ENCODE measurements at places on chromosomes 2 and 18.

- no peak for DNase-seq
These were observed 11.0 kb downstream of the ADRA2B start for GRCh38 chr2:96105152-96105915.

GRCh38 chr18:60053747-60054304 lies 154.0 kb downstream of the PMAIP1 start:
- DNase-seq: no peak

- no peak for DNase-seq
These were observed 15.5 kb downstream of the SLC25A12 start for GRCh38 chr2:171878481-171878993.

GRCh38 chr2:160007111-160007510 lies 55.3 kb downstream of the PLA2R1 start:
- DNase-seq: no peak

DNA sequence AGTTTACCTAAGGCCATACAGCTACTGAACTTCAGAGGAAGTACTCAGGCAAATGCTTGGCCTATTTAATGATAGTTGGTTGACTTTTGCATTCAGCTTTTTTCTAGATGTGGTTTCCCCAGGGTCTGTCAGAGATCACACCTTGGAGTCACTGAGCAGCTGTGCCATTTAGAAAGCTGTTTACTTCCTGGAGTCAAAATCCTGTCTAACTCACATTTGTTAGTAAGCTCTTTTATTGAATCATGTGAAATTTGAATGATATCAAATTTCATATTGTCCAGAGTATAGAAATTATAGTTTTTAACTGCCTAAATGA lies 7.6 kb upstream of the TRIB2 start:
- no peak for DNase-seq

DNA sequence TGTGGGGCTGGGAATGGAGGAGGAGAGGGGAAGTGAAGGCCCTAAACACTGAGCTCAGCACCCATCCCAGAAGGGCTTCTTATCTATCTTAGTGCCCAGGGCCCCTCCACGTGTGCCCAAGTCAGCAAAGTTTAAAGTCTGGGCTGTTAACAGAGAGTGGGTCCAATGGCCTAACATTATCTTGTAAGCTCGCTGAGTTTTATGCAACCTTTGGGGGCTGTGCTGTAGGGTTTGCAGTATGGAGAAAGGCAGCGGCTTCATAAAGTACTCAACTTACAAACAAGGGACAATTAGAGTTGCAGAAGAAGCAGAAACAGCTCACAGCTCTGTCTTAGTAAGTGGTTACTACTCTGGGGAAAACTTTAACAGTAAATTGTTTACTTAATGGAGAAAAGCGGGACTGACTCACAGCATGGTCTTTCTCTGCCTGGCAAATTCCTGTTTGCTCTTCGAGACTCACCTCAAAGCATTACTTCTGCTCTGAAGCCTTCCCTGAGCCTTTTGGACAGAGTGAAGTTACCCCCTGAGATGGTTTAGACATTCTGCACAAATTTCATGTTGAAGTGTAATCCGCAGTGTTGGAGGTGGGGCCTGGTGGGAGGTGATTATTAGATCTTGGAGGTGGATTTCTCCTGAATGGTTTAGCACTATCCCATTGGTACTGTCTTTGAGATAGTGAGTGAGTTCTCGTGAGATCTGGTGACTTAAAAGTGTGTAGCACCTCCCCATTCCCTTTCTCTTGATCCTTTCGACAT lies 9.0 kb downstream of the ENOSF1 start:
- no peak for DNase-seq

DNA sequence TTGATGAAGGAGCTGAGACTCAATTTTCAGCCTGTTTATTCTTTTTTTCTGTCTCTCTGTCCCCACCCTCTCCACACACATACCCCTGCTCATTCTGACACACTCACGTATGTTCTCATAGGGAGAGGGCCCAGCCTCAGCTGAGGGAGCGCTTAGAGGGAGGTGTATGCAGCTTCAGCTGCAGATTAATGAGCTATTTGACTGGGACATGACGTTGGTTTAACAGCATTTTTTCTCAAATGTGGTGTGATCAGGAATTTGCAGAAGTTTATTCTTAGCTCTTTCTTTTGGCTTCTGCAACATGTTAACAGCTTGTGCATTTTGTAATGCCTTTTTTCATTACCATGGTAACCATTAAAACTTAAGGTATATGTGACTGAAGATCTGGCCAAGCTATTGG lies 1547.1 kb upstream of the PIK3C3 start:
- DNase-seq: no peak

- no peak for DNase-seq
These were observed 697.4 kb upstream of the NXPH2 start for GRCh38 chr2:139477618-139478017.

- DNase-seq: no peak
These were observed 235.6 kb downstream of the ZBTB7C start for GRCh38 chr18:48173557-48173956.

GRCh38 chr2:236717729-236718128 lies 148.1 kb downstream of the ACKR3 start:
- no peak for DNase-seq

GRCh38 chr18:56712761-56713160 lies 61.6 kb downstream of the WDR7 start:
- DNase-seq: no peak

- no peak for DNase-seq
These were observed 582 bp downstream of the RIOK3 start for GRCh38 chr18:23453680-23454058.

DNA sequence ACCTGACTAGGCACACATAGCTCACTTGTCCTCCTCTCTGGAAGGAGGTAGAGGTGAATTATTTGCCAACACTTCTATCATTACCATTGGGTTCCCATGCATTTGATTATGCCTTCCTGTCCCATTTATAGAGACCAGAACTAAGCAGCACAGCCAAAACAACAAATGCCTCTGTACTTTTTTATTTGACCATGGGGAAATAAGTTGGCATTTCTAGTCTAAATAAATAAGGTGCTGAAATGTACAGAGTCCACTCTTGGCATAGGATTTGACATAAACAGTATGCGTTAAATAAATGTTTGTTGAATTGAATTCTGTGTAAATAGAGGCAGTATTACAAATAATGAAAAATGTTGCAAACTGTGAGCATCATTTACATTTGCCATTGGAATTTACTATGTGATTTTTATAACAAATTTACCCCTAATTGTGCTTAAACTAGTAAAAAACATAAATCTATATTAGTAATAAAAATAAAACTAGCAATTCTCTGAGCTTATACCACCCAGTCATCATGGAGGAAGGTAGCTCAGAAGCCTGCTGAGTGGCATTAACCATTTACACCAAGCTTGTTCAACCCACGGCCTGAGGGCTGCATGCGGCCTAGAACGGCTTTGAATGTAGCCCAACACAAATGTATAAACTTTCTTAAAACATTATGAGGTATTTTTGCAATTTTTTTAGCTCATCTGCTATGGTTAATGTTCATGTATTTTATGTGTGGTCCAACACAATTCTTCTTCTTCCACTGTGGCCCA lies 367.8 kb downstream of the FIGN start:
- DNase-seq: no peak

GRCh38 chr18:72063001-72063400 lies 481.1 kb downstream of the CBLN2 start:
- DNase-seq: no peak

DNA sequence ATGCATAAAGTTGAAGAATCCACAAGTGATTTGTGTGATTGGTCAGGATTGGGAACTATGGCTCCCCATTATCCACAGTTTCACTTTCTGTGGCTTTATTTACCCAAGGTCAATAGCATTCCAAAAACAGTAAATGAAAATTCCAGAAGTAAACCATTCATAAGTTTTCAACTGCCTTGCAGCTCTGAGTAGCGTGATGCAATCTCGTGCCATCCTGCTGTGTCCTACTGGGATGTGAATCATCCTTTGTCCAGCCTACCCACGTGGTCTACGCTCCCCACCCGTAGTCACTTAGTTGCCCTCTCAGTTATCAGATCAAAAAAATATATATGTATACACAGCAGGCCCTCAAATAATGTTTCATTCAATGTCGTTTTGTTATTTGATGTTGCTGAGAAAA lies 89.0 kb upstream of the DLGAP1 start:
- no peak for DNase-seq

DNA sequence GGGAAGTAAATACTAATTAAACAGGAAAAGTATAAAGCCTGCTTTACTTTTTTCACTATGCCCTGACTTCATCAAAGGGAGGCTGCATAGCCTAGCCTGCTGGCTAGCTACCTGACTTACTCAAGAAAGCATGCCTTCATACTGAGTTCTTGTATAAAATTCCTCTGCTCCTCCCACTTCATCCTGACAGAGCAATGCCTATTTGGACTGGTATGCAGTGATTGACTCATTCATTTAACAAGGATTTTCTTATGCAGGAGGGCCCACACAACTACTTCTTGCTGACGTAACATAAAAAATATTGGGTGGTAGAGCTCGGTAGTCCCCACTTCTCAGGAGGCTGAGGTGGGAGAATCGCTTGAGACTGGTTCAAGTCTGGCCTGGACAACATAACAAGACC lies 70.5 kb downstream of the PRPF40A start:
- no peak for DNase-seq

GRCh38 chr2:219368690-219369191 lies 19.0 kb downstream of the DNPEP start:
- DNase-seq: no peak

DNA sequence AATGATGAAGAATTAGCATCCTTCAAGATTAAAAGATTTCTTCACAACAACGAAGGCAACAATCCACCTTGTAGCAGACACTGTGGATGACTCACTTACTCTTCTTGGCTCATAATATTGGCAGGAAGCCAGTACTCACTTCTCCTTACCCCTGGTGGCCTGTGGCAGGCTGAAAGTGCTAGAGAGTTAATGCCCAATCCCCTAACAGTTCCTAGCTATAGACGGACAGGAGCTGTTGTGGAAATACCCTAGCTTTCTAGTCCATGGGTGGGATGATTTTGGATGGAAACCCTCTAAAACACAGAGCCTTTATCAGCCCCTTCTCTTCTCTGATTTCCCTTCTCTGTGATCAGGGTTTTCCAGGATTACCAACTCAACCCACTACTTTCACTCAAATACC lies 128.6 kb upstream of the NYAP2 start:
- peak; percentile 74 for DNase-seq

DNA sequence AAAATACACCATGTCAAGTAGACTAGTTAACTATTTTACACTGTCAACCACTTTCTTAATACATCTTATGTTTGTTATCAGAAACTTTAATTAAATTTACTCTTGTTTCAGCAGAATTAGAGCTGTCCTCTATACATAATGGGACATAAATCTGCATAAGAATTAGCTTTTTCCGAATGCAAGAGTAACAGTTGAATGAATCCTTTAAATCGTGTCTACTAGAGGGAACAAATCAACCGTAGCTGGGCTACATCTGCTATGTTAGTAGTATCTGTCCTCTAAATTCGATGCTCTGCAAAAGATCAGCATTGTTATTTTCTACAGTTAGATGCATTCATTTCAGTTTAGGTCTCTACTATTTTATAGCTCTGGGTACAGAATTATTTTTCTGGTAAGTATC lies 1090.6 kb downstream of the DPP10 start:
- DNase-seq: no peak

DNA sequence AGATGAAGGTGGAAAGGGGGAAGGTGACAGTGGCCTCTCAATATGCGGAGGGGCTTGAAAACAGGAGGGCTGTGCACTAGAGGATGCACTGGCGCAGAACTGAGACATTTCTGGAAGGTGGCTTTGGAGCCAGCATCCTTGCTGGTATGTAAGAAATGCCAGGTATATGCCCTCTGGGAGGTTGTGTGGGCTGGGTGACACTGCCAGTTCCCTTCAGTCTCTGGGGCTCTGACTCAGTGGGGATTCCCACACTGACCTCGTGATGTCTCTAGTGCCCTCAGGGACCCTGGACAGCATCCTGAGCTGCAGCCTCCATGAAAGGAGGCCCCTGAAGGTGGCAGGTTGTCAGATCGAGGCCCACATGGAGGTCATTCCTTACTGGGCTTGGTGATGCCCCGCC lies 74.0 kb downstream of the AGAP1 start:
- no peak for DNase-seq

DNA sequence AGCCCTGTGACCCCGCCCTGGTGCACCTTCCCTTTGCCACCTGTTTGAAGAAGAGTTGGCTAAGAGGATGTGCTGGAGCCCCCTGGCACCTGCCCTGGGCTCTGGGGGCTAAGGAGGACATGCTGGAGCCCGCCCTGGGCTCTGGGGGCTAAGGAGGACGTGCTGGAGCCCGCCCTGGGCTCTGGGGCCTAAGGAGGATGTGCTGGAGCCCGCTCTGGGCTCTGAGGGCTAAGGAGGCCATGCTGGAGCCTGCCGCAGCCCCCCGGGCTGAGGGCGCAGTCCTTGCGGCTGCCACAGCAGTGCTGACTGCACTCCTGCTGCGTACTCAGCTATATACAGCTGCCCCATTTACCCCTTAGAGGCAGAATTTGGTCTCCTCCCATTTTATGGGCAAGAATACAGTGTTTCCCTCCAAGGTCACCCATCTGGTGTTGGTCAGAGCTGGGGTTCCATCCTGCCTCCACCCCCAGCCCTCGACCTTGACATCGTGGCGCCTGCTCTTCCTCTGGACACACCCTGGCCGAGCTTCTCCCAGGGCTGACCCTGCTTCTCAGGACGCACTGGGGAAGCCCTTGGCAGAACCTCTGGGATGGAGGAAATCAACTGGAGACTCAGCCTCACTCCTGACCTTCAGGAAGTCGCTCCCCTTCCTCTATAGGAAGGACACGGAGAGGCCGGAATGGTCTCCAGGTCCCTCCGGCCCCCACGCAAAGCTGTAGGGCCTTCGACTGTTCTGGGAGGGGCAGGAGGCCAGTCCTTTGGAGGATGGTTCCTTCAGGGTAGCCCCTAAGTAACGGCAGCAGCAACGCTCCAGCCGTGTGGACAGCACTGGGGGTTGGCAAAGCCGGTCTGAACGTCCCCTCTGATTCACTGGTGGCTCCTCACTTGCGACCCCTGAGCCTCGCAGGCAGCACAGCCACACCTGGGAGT lies 65.0 kb upstream of the HPCAL1 start:
- no peak for DNase-seq

DNA sequence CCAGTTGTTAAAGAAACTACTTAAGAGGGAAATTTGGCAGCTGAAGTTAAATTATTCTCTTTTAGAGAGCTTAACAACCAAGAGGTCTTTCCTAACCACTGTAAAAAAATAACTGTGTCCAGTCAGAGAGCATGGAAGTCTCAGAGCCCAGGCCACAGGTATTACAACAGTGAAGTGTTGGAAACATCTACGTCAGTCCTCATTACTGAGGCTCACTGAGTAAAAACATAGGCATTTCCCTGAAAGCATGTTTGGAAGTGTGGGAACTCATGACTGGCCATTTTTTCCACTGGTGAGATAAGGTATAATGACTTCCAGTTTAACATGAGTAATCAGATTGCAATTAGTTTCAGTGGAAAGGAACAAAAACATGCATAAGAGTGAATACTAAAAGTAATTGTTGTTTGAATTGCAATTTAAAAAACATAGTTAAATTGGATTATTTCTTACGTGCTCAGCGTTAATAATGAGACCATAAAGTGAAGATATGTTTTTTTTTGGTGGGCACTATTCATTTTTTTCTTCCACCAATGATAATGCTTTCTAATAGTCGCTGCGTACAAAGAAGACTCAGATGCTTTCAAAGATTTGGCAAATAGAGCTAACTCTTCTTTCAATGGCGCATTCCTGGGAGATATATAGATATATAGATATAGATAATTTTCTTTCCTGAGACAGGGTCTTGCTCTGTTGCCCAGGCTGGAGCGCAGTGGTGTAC lies 60.8 kb downstream of the EFEMP1 start:
- DNase-seq: no peak
